ENCODE measurements at places on chromosomes 12 and 14.

DNA sequence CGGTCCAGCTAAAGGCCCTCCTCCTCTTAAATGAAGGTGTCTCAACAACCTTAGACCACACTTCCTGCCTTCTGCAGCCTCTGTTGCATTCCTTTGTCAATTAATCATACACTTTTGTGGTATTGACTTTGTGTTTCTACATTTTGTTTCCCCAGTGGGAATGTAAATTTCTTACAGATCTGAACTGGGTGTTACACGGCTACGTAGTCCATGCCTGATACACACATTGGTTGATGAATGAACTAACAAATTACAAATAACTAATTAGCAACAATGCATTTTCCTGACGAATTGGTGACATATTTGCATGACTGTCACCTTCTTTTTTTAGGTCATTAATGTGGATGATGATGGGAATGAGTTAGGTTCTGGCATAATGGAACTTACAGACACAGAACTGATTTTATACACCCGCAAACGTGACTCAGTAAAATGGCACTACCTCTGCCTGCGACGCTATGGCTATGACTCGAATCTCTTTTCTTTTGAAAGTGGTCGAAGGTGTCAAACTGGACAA, 15.2 kb upstream of the CCT2 start:
- no peak for DNase-seq

DNA sequence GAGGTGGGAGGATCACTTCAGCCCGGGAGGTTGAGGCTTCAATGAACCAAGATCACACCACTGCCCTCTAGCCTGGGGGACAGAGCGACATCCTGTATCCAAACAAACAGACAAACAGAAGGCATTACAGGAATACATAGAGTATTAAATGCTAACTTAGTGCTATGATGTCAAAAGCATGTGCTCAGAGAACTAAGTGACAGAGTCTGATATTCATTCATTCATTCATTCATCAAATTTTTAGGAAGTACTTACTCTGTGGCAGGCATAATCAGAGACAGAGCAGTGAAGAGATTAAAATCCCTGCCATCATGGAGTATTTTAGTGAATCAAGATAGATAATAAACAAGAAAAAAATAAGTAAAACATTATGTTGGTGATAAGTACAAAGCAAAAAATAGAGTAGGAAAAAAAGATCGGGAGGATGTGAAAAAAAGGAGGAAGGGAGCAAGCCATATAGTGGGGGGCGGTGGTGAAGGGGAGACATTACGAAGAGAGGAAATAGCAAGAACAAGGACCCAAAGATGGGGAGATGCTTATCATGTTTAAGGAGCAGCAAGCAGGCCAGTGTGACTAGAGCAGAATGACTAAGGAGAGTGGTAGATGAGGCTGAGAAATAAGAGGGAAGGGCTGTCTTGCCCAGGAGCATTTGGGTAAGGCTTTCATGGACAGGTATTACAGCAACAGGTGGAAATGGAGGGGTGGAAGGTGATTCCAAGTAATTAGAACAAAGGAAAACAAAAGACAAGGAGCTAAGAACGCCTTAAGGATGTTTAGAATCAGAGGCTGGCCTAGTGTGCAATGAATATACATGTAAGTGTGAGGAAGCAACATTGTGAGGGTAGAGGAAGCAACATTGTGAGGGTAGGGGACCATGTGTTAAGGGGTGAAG, 2.8 kb downstream of the MAP4K5 start:
- DNase-seq, result no peak

DNA sequence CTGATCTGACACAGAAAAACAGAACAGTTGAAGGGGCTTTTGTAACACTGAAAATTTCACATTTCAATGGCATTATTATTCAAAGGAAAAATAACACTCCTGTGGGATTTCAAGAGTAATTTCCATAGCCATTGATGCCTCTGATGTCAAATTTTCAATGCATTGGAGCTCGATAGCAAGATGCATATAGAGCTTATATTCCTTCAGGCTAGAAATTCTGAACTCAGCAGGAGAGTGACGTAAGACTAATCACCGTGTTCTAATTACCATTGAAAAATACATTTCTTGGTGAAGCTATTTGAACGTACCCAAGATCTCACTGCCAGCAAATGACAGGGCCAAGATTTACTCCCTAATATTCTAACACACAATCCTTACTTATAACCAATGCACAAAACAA, 854.1 kb upstream of the TMEM132C start:
- DNase-seq, result no peak

GRCh38 chr12:24470050-24470449, 478.9 kb downstream of the BCAT1 start:
- DNase-seq, result no peak

DNA sequence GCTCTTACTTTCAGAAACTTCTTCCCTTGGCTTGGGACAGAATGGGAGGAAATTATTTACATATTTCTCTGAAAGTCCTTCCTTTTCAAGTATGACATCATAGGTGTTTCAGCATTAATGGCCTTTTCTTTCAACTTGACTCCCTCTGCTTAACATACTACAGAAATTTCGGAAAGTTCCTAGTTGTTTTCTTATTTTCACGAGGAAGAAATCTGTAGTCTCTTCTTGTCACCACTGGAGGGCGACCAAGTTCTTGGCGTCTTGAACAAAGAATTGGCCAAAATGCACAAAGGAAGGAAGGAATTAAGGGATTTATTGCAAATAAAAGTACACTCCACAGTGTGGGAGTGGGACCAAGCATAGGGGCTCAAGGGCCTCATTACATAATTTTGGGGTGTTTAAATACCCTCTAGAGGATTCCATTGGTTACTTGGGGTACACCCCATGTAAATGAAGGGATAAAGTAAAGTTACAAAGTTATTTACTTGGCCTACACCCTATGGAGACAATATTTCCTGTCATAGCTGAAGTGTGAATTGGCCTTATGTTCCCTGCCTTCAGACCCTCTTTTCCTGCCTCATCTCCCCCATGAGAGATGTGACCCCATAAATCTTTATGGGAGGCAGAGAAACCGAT, 70.4 kb downstream of the RPL10L start:
- DNase-seq, result peak; percentile 13

DNA sequence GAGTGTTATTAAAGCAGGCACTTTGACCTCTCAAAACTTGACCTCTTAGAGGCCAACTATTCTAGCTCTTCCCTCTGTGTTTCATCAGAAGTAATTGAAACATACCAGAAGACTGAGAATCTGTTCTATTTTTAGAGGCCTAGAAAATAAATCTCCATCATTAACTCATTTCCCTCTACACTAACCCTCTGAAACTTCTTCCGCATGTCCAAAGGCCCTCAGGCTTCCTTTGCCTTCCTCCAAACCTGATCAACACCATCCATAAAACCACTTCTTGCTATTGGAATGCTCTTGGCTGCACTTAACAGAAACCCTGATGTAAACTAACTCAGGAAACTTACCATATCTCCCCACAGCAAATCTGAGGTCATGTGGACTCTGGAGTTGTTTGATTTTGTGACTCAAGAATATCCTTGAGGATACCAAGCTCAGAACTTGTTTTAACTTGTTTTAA, 196.4 kb downstream of the RPAP3 start:
- DNase-seq, result no peak

- DNase-seq, result peak; percentile 31
Observed at GRCh38 chr14:68369281-68370056, 423.4 kb downstream of the ZFP36L1 start.

- DNase-seq, result no peak
Observed at GRCh38 chr12:93279565-93280412, 97.9 kb upstream of the NUDT4 start.

DNA sequence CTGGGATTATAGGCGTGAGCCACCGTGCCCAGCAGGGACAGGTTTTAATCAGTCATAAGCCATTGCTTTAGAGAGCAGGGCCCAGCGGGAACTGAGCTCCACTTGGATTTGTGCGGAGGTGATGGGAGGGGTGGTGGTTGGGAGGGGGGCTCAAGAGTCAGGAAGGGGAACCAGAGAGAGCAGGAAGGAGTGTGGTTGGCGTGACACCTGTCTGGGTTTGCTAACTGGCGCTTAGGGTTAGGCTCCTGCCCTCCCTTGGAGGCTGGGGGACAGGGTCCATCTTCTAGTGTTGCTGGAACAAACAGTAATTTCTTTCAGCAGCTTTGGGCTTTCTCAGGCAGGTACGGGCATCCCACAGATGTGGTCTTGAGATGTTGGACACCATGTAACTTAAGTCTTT, 7.5 kb upstream of the ALDH2 start:
- DNase-seq, result no peak

DNA sequence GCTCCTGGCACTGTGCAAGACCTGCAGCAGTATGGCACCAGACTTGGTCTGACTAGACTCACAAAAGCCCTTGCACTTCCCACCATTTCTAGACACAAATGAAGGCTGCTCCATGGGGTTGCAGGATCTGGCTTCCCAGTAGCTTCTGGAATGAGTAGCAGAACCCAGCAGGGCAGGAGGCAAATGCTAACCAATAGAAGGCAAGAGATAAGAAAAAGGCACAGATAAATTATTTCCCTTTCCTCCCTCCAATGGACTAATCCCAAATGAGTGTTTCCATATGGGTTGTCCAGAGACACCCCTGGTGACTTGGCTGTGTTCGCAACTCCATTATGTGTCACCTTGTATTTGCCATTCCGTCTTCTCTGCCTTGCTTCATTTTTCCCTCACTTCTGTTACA, 49.7 kb downstream of the KIF21A start:
- DNase-seq, result no peak
